SK-MEL-5 (cell line): ENCODE measurements at places on chromosomes 7 and 10. TPM values are rescaled to one million over a fixed set of nuclear protein-coding genes. Genes with fewer than 3 reads are reported as not detected.

SFTPA1 gene
- total RNA-seq, result not detected in 2 replicates

SRPK2 gene
- total RNA-seq, result 59.8 and 67.1 TPM in 2 replicates

TMEM196 gene
- not detected in 2 replicates for total RNA-seq

FRMD4A gene
- total RNA-seq, result 9.9 and 34.8 TPM in 2 replicates

OPN4 gene
- not detected in 2 replicates for total RNA-seq

SLC29A4 gene
- total RNA-seq, result 8.8 and 9.4 TPM in 2 replicates

NUTM2D gene
- 0.29 and 0.32 TPM in 2 replicates for total RNA-seq

CCDC3 gene
- total RNA-seq, result 0.19 and 0.42 TPM in 2 replicates

SHH gene
- total RNA-seq, result 0.03 and 0.08 TPM in 2 replicates

TMEM225B gene
- total RNA-seq, result 0.53 TPM in 1 of 2 replicates, not detected in the other

KCNMA1 gene
- not detected in 2 replicates for total RNA-seq

KCP gene
- 0.03 and 0.13 TPM in 2 replicates for total RNA-seq

CYCS gene
- 359 and 365 TPM in 2 replicates for total RNA-seq

PNLIPRP2 gene
- 0.34 and 0.37 TPM in 2 replicates for total RNA-seq
